ENCODE measurements at places on chromosomes 7 and 10.

GRCh38 chr7:67475293-67475692 lies 478.7 kb downstream of the TYW1 start:
- no peak for DNase-seq

- no peak for DNase-seq
Observed at GRCh38 chr7:157557263-157557662, 220.5 kb downstream of the DNAJB6 start.

DNA sequence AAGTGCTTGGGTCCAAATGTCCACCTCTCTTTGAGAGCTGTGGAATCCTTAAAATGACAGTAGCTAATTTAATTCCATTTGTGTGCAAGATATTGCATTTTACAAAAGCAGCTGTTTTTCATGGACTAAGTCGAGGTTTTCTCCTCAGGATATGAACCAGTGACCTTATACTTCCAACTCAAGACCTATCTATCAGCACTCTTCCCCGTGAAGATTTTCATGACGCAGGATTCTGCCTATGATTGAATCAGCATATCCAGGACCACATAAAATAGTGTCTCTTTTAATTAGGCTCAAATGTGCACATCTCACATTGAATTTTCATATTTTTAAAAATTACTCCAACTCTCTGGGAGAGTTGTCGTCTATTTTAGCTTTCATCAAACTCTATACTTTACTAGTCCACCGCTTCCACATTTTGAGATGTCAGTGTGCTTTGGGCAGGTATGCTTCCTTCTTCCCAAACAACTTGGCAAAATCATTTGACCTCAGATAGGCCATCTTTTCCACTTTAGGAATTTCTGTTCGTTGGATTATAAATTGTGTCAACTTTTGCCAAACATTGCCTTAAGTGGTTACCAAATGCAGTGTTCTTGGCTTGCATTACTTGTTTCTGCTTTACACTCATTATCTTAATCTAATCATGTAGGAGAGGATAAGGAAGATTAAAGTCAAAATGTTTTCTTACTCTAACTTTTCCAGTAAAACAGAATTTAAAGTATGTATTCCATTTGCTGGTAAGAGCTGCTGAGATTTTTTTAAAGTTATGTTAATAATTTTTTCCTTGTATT lies 39.4 kb downstream of the SEMA3A start:
- no peak for DNase-seq

DNA sequence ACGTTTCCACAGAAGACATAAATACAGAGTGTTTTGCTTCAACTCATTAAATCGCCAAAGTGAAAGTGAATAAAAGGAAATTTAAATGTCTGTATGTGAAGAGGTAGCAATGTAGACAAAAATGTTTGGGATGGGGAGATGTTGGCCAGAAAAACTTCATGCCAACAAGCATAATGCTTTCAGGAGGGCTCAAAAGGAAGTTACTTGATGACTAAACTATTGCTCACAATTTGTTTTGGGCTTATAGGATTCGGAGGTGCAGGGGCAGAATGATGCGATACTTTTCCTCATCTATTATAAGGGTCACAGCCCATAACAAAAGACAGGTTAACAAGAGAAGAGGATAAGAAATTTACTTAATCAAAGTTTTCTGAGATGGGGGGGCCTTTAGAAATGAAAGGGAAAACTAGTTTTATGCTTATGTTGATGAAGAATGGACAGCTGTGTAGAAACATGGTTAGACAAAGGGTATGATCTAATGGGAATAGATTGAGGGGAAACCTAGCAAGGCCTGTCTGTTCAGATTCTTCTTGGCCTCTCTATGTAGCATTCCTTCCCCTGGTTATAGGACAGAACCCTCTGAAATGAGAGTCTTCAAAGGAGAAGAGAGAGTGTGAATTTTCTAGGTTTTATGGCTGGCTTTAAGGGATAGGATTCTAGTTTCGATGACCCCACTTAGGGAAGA lies 898.6 kb downstream of the LRMDA start:
- no peak for DNase-seq

- DNase-seq: no peak
Observed at GRCh38 chr10:133150656-133151055, 9.4 kb upstream of the KNDC1 start.

GRCh38 chr10:34255035-34255434 lies 560.1 kb downstream of the PARD3 start:
- DNase-seq: no peak

DNA sequence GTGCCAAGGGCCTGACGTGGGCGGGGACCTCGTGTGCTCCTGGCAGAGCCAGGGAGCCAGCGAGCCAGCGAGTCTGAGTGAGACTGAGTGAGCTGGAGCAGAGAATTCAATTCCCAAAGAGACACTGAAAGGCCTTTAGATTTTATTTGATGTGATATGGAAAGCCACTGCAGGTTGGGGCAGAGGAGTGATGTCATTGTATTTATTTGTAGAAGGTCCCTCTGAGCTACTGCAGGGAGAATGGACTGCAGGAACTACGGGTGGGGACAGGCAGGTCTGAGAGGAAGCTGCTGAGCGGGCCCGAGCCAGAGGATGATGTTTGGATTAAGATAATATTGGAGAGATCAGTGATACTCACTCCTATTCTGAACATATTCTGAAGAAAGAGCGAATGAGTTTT lies 445.8 kb upstream of the ANKRD30A start:
- DNase-seq: no peak

- no peak for DNase-seq
Observed at GRCh38 chr7:125355899-125356298, 426.3 kb upstream of the POT1 start.

DNA sequence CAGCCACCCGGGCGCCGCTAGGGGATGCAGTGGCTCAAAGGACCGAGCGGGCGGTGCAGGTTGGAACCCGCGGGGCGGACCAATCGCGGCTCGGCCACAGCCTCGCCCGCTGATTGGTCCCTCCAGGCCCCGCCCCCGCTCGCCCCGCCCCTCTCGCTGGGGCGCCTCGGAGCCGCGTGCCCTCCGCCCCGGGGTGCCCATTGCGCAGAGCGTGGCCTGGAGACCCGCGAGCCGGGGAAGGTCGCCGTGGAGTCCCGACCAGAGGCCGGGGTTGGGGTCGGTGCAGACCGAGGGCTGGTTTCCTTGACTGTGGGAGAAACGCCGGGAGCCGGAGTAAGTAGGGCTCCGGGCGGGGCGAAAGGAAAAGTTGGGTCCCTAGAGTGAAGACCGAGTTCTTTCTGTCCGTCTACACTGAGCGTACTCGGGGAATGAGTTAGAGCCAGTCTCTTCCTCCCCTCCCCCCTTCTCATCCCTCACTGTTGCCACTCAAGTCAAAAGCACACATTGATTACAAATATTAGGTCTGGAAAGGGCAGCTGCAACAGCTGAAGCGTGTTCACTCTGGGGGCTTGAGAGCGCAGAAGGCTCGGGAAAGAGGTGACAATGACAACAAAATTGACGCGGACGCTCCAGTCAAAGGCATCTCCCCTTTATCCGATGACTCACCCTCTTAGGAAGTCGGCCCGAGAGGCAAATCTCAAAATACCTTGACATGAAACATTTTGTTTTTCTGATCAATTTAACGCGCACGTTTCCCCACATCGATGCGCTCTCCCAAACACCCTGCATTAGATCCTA lies 843 bp upstream of the GATA3 start:
- peak; percentile 73 for DNase-seq

- DNase-seq: no peak
Observed at GRCh38 chr7:121307021-121307574, 21.7 kb upstream of the WNT16 start.

GRCh38 chr7:16233517-16233916 lies 187.8 kb downstream of the CRPPA start:
- DNase-seq: no peak

DNA sequence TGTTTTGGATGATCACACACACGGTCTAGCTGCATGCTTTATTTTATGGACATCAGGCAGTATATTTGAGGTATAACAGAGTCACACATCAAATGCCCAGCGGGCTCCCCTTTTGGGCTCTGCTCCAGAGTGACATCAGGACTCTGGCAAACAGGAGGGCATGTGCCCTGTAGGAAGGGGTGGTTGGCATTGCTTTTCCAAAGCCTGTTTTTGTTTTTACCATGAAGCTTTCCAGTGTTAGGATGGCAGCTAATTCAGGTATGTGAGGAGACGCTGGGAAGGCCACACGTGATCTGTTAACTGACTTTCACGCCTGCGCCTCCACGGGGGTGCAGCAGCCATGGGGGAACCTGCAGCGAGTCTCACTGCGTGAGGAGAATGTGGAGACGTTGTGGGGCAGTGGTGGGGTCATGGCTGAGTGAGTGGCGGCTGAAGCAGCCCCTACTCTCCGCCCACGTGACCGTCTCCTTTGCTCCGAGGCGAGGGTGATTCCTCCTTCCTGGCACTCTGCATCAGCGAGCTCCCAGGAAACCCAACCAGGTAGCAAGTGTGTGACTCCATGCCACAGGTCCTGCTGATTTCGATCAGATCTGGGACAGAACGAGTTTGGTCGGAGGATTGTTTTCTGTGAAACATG lies 117.7 kb downstream of the ANKRD61 start:
- no peak for DNase-seq

DNA sequence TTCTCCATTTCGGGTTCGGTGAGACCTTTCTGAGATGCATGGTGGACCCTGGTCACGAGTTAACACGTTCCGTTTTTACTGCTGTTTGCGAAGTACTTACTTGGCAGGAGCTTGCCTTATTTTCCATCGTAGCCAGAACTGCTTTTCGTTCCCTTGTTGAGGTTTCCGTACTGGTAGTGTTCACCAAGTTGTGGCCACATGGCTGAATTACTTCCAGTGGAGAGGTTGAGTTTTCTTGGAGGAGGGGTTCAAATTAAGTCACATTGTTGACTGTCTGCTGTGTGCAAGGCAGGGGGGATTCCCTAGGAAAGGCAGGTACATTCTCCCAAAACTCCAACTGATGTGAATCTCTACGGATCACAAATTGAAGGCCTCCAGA lies 4.0 kb downstream of the MXI1 start:
- DNase-seq: no peak

- no peak for DNase-seq
Observed at GRCh38 chr7:34036051-34036920, 130.9 kb downstream of the BMPER start.

- DNase-seq: no peak
Observed at GRCh38 chr7:15954671-15955354, 268.3 kb upstream of the MEOX2 start.

GRCh38 chr10:78305311-78305710 lies 271.6 kb downstream of the RPS24 start:
- DNase-seq: no peak

DNA sequence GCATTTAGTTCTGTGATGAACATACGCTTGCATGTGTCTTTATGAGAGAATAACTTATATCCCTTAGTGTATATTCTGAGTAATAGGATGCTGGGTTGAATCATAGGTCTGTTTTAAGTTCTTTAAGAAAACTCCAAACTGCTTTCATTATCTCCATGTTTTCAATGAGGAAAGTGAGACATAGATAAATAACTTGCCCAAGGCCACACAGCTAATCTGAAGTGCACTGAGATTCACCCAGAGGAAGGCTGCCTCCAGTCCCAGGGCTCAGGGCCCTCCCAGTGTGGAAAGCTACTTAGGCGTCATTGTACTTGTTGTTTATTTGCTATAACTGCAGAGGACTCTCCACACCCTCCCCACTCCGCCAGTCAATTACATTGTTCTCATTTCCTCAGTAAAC lies 126.7 kb downstream of the INHBA start:
- DNase-seq: no peak

DNA sequence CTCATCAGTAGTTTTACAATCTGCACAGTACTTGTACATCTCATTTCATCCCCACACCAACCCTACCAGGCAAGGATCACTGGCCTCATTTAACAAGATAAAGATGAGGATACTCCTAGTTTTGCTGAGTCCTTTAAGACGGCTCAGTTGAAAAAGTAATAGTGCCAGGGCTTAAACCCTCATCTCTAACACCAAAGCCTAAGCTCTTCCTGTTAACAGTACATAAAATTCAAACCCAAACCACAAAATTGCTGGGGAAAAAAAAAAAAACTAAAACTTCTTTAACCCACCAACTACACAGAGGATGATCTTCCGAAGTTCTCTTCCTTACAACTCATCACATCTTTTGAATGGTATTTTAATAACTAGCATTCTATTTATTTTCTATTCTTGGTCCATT lies 1.3 kb downstream of the SAR1A start:
- no peak for DNase-seq

DNA sequence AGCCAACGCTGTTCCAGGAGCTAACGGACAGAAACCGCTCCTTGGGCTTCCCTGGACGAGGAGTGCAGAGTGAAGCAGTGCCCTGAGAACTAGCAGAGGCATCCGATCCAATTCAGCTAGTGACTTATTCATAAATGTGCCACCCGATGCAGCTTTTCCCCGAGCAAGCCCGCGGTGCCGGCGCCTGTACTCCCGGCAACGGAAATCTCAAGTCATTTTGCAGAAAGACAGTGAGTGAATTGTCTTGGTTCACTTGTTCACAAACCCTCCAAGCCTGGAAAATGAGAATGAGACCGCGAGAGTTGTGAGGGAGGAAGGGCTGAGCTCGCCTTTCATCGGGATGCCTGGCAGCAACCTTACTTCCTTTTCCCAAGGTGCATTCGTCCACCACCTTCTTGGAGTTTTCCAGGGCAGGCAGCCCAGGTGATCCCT lies 87.5 kb downstream of the COBL start:
- DNase-seq: no peak

DNA sequence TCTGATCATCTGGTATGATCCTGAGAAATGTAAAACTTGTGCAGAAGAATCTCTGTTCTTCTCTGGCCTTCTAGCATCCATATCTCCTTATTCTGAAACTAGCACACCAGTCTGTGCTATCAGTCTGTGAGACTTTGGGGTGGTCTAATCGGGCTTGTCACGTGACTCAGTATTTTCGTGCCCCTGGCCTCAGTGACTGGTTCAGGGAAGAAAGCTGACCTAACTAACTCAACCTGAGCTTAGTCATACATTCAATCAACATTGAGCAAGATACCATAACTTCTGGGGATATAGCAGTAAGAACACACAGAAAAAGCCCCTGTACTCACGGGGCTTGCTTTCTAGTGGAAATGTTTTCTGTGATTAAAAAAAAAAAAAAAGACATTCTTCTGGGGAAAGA lies 109.3 kb downstream of the DKK1 start:
- no peak for DNase-seq

GRCh38 chr10:131963350-131963749 lies 18.4 kb downstream of the BNIP3 start:
- no peak for DNase-seq

DNA sequence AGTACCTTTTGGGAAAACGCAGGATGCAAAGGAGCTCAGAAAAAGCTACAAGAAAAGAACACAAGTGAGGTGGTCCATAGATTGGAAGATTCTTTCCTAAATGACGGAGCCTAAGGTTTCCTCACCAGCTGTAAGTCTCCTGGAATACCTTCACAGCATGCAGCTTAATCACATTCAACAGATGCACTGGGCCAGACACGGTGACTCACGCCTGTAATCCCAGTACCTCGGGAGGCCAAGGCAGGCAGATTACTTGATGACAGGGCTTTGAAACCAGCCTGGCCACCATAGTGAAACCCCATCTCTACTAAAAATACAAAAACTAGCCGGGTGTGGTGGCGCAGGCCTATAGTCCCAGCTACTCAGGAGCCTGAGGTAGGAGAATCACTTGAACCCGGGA lies 228.7 kb downstream of the FRMD4A start:
- no peak for DNase-seq

DNA sequence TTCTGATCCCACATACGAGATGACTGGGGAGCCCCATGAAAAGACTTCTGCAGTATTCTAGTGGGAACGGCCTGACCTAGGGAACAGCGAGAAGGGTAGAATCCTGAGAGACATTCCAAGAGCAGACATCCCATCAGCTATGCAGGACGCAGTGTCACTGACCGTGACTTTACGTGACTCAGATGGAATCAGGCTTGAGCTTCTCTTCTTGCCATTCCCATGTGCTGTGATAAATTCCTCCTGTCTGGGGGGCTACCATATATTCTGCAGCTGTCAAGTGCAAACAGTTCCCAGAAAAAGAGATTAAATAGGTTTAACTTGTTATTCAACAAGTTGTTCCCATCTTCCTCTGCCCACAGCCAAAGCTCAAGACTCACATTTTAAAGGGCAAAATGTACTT lies 73.1 kb upstream of the PDE1C start:
- DNase-seq: no peak
